K562 (cell line): ENCODE measurements at places on chromosomes 4 and X. TPM values are rescaled to one million over a fixed set of nuclear protein-coding genes. Genes with fewer than 3 reads are reported as not detected.
A peak's percentile ranks its signal among the peaks of the same experiment; 100 is the strongest.

Gene CEP135
- total RNA-seq, result 11.3 and 11.5 TPM in 2 replicates

Gene FDCSP
- total RNA-seq, result not detected in 2 replicates

Gene NUDT10
- total RNA-seq, result not detected in 2 replicates

Gene CLIC2
- total RNA-seq, result 48.7 and 58.9 TPM in 2 replicates

Gene MAOB
- total RNA-seq, result 0.09 and 0.13 TPM in 2 replicates

Gene DOK7
- not detected in 2 replicates for total RNA-seq

Gene NUDT11
- 0.09 and 0.11 TPM in 2 replicates for total RNA-seq

Gene GLRA2
- not detected in 2 replicates for total RNA-seq

GRCh38 chrX:11261260-11261659 lies 32.0 kb upstream of the AMELX start:
- no peak for DNase-seq

DNA sequence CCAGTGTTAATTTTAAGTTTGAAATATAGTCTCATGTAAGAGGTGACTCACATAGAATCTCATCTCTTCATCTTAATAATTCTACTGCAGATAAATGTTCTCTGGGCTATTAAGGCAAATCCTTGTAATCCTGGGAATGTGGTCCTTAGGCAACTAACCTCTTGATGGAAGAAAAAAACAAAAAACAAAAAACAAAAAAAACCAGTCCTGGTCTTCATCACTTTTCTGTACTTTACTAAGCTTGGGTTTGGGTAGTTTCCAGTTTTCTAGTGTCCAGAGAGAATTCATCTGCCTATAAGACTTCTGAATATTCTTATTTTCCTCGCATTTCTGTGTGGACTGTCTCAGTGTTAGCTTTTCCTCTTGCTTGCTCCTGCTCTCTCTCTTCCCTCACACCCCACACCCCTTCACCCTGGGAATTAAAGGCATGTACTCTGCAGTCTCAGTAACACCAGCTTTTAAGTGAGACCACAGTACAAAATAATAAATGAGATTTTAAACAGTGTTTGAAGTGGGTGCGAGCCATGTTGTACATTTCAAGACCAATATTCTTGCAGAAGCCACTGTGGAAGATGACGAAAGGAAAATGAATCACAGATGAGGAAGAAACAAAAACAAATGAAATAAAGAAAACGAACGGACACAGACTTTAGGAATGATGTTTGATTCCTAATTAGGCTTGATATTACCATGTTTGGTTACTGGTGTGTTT lies 51.7 kb downstream of the HAND2 start:
- DNase-seq, result no peak

DNA sequence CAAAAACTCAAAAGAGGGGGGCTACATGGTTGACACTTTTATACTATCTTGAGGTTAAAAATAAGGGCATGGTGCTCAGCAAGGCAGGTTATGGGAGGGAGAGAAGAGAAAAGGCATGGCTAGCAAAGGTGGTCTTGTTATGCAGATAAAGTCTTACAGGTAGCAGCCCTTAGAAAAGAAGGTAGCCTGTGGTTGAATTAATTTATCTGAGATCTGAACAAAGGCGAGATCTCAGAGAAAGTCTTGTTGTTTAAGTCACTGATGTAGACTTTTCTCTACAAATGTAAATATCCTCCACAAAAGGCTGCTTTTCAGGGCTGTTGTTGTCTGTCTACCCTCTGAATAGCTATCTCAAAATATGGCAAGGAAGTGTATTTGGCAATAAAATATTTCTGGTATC lies 1250.4 kb downstream of the PCDH18 start:
- DNase-seq, result no peak

- no peak for DNase-seq
These were observed 103.4 kb upstream of the HS3ST1 start for GRCh38 chr4:11532138-11532537.

DNA sequence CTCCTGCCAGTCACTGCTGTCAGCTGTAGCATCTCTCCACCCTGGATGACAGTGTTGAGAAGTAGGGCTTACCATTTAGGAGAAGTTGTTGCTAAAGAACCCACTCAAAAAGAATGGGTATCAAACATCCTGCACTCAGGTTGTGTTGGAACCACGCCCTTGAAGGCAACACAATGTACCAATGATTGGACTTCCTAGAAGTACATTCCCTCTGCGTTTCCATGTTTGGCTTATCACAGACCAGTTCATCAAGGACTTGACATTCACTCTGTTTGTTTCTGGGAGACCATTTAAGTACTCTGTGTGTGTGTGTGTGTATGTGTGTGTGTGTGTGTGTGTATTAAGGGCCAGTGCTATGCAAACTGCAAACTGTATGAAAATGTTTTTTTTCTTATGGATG lies 200.6 kb upstream of the GATB start:
- no peak for DNase-seq

DNA sequence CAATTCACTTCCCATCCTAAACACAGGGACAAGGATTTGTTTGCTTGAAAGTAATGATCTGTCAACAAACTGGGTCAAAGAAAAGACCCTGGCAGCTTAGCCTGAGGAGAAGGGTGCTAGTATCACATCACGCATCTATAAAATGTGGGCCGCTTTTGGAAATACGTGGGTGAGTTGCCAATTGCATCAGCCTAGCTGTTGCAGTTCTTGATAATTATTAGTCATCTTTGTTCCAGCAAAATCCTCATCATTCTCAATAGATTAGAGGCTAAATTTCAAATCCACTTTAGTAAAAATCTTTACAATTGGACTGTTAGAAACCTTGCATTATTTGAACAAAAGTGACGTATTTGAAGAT lies 33.6 kb upstream of the TAPT1 start:
- no peak for DNase-seq

DNA sequence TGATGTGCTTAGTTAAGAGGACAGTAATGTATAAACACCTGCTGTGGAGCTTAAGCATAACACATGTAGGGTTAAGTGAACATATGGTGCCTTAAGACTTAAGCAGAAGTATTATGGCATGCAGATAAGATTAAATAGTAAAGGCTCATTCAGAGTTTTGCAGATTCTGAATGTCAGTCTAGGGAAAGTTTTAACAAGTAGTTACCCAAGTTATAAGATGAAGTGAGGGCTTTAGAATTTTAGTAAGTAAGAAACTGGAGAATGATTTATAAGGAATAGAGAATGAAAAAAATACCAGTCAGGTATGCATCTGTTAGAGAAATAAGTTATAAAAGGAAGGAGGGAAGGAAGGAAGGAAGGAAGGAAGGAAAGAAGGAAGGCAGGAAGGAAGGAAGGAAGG lies 902.1 kb downstream of the TRAM1L1 start:
- no peak for DNase-seq

DNA sequence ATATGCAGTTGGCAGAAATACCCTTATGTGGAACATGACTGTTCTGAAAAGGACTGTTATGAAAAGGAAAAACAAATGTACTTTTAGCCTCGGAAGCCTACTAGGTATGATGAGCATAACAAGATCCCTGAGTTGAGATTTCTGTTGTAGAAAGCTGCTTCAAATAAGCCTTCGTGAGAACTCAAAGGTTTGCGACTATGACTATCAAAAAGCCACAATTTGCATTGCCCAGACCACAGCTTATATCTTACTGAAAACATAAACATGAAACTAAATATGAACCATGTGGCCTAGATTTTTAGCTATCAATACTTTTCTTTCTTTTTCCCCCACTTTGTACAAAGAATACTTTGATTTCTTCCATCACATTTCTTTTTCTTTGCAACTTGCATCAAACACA lies 398.2 kb upstream of the LCORL start:
- DNase-seq, result no peak

GRCh38 chr4:33334416-33334815 lies 2614.2 kb downstream of the PCDH7 start:
- no peak for DNase-seq

DNA sequence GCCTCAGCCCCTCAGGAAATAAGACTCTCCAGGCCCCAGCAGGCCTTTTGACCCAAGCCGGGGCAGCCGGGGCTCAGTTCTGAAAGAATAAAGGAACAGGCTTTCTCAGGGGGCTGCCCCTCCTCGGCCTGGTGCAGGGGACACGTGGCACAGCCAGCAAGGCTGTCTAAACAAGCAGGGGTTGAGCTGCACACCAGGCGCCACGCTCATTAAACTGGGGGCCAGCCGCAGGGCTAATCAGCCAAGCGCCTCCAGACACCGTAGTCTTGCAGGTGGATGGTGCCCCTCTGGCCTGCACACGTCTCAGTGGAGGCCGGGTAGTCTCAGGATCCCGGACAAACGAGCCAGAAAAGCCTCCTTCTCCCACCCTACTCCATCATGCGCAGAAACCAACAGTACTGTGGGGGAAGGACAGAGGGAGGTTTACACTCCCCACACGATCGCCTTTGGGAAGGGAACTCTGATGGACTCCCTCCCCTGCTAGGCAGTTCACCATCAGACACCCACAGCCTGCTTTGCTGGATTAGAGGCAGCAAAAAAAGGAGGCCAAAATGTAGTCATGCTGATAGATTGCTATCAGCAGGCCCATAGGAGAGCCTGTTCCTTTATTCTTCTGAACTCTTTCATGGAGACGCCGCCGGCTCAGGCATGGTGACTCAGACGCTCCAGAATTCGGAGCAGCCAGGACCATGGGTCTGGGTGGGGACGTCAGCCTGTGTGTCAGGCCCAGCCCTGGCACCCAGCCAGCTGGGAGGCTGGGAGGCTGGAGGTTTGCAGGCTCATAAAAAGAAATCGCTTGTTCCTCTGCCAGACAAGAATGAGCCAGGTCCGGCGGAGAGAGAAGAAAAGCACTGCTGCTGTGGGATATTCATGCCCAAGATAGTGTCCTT lies 342.4 kb downstream of the BCOR start:
- peak; percentile 62 for DNase-seq

DNA sequence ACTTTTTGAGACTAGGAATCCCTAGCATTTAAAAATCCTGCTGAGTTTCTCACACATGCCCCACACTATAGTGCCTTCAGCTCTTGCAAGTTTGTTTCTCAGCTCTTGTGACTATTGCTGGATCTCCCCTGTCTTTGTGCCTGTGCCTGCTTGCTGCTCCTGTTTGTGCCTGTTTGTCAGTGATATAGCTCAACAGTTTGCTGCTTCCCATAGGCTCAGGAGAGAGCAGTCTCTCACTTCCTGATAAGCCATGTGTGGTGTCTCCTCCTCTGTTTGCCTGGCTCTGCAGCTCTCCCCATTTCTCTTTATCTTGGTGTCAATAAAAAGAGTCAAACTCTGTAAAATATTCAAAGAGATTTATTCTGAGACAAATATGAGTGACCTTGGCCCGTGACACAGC lies 259.8 kb upstream of the CLNK start:
- DNase-seq, result no peak

DNA sequence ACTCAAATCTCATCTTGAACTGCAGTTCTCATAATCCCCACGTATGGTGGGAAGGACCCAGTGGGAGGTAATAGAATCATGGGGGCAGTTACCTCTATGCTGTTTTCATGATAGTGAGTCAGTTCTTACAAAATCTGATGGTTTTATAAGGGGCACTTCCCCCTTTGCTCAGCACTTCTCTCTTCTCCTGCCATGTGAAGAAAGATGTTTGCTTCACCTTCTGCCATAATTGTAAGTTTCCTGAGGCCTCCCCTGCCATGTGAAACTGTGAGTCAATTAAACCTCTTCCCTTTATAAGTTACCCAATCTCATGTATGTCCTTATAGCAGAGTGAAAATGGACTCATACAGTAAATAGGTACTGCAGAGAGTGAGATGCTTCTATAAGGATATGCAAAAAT lies 1050.6 kb upstream of the GRIA3 start:
- no peak for DNase-seq

- DNase-seq, result no peak
These were observed 220.7 kb downstream of the ANTXR2 start for GRCh38 chr4:79852305-79852730.

- no peak for DNase-seq
These were observed 54.1 kb downstream of the GRK4 start for GRCh38 chr4:3017504-3017903.

- no peak for DNase-seq
These were observed 40.9 kb upstream of the PRDM8 start for GRCh38 chr4:80156410-80156809.

DNA sequence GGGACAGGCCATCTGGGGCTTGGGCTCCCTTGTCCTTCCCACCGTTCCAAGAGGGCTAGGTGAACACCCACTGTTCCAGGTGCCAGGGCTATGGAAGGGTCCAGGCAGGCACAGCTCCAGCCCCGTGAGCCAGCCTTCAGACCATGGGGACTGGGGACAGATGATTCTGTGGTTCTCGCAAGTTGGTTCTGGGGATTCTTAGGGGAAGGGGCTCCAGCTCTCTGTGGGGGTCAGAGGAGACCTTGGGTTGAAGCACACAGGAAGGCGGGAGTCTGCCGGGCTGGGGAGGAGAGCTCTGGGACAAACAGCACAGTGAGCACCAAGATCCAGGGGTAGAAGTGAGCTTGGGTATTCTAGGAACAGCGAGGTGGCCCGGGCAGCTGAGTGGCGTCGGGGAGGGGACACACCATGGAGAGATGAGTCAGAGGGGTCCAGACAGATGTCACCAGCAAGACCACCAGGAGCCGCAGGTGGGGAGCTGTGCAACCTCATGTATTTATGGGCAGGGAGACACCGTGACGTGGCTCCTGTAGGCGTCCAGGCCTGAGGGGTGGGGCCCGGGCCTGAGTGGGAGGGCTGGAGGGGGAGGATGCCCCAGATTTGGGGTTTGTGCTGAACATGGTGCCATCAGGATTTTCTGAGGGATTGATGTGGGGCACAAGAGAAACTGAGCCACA lies 48.8 kb upstream of the HMX1 start:
- DNase-seq, result no peak

DNA sequence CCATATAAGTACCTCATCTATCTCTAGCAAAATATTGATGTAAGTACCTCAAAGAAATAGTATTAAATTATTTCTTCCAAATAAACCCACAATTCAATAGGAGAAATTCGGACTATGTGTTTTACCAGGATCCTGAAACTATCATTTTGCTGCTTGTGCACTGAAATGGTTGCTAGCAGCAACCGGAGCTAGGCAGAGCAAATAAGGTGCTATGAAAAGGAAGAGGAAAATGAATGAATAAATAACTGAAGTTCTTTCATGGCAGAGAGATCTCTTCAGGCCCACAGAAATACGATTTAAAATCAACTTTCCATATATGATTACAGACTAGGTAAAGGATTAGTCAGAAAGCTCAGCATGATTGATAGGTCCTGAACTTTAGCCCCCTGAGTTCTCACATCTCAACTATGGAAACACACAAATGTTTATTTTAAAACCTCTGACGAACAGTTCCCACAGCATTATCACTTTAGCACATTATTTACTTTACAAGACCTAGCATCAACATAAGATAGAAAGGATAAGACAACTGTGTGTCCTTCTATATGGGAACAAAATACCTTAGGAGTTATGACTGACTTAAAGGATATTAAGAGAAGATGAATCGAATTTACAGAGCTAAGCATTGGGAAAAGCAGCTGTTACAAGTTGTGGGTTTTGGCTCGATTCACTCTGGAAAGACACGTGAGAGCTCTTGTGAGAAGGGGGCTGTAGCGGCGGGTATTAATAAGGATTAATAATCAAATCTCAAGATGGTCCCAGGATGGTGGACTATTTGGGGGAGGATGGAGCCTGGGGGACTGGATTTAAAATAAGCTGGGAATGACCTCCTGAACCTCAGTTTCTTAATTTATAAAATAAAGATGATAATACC lies 104.3 kb downstream of the CORIN start:
- no peak for DNase-seq

- no peak for DNase-seq
These were observed 102.6 kb upstream of the C1GALT1C1 start for GRCh38 chrX:120732461-120732860.
